ENCODE measurements at places on chromosomes 7 and 10. TPM values are rescaled to one million over a fixed set of nuclear protein-coding genes. Genes with fewer than 3 reads are reported as not detected.

Gene CHST3
- 0.02 TPM for total RNA-seq

DNA sequence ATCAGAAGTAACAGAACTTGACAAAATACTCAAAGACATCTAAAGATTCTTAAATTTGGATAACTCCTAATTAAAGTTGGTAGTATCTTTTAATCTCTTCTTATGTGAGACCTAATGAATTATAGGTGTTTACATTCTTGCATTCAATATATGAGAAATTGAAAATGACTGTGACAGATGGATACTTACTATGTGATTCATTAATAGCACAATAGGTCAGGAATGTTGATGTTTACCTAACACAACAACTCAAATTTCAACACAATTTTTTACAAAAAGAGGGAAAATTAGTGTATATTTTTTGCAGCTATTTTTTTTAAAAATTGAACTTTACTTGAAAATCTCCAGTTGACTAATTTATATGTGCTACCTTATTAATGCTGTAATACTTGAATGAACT, 31.7 kb upstream of the MCU start:
- no peak for DNase-seq

DNA sequence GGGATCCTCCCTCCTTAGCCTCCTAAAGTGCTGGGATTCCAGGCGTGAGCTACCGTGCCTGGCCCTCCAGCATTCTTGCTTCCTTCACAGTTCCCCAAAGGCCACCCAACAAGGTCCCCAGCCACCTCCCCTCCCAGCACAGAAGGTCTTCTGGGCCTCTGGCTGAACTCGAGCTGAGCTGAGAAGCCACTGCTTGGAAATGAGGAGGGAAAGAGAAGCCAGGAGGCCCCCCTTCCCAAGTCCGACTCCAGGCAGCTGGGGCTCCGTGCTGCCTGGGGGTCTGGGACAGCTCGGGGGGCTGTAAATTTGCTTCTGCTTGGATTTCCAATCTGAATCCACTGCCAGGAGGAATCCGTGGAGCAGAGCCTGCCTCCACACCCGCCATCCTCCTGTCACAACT, 5.5 kb upstream of the EPO start:
- DNase-seq: no peak

Gene MMRN2
- not detected for total RNA-seq

Gene PRKAR1B
- total RNA-seq: 32.5 TPM

DNA sequence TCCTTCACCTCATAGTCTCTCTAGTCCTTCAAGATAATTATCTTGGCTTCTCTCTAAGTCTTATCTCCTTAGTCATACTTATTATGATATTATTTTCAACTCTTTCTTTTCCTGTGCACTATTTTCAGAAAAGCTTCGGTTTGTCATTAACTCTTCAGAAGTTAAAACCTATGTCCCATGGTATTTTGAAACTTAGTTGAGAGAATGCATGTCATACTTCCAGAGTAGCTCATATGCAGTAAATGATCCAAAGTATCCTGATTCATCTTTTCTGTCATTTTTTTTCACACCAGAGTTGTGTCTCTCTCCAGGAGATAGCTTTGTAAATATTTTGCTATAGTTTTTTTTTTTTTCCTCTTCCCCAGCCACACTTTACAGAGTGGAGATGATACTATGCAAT, 1008.6 kb downstream of the NRG3 start:
- no peak for DNase-seq

Gene PHF14
- total RNA-seq: 30.1 TPM

DNA sequence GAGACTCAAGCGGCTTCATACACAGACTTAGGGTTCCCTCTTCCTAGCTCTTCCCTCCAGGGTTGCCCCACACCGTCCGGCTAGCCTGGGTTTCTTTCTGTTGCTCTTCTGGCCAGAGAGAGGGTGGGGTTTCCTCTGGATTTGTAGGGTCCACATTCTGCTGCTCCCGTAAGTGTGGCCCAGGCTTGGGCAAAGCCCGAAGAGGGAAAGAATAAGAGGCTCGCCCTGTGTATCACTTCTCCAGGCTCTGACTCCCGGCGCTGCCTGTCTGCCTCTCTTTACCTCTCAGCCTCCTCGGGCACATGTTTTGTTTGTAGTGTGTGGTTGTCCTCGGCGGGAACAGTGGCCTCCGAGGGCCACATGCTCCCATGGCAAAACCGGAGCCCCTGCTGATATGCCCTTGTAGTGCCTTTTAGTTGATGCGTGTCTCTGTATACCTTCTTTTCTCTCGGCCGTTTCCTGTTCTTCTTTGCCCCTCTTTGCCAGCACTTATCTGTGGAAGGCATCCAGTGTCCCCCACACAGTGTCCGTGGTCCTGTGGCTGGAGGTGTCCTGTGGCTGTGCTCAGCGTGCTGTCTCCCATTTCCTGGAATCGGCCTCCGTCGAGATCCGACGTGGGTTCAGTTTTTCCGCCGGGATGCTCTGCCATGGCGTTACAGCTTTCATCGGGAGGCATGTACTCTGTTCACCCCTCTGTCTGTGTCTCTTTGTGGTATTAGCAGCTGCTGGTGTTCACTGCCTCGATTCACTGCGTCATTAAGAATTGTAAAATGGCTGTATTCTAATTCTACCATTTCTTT, 102.9 kb downstream of the INPP5A start:
- DNase-seq: no peak

GRCh38 chr7:70855373-70855772, 276.6 kb upstream of the GALNT17 start:
- no peak for DNase-seq

DNA sequence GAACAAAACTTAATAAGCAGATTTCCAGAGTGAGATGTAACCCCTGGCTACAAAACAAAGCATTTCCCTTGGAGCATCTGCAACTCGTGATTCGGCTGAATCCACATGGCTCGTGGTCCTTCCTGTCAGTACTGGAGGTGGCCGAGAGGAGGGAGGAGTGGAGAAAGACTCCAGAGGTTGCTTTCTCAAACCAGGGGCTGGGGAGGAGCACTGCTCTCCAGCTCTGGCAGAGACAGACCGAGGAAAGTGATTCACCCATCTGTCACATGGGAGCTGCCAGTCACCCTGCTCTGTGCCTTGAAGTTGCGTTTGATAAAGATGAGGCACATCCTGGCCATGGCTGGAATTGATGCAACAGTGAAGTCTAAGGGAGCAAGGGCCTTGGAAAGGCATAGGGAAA, 72.7 kb downstream of the COL13A1 start:
- no peak for DNase-seq

- no peak for DNase-seq
Observed at GRCh38 chr7:158431941-158432347, 155.7 kb downstream of the PTPRN2 start.

Gene NKX1-2
- total RNA-seq: not detected

GRCh38 chr10:70619271-70620019, 16.9 kb upstream of the PRF1 start:
- no peak for DNase-seq

- no peak for DNase-seq
Observed at GRCh38 chr7:92296880-92297445, 51.2 kb downstream of the ANKIB1 start.

- DNase-seq: no peak
Observed at GRCh38 chr10:88174391-88174790, 311.0 kb downstream of the PTEN start.

GRCh38 chr7:33185786-33186185, 56.4 kb downstream of the BBS9 start:
- peak; percentile 22 for DNase-seq

DNA sequence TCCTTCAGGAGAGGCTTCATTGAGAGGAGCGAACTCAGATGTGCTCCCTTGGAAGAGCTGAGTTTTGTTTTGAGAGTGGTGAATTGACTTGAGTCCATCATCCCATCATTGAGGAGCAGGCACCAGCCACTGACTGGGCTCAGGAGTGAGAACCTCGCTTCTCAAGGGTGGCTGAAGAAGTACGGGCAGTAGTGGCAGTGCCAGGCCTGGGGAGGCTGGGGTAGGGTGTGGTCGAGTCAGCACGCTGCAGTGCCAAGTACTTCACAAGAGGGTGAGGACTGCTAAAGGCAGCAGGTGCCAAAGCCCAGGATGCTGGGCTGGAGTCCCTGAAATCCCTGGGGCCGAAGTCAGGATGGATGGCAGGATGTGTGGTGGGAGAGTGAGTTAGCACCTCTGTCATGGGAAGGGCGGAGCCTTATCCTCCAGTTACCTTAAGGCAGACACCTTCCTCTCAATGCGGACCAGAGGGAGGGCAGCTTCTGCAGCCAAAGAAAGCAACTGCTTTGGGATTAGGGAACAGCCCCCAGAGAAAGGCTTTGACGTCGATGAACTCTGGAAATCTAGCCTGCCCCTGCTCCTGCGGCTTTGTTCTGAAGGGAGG, 210.3 kb downstream of the CAMK1D start:
- no peak for DNase-seq

GRCh38 chr7:69817121-69817520, 218.8 kb downstream of the AUTS2 start:
- DNase-seq: no peak

Gene MICALL2
- total RNA-seq: 2.1 TPM

DNA sequence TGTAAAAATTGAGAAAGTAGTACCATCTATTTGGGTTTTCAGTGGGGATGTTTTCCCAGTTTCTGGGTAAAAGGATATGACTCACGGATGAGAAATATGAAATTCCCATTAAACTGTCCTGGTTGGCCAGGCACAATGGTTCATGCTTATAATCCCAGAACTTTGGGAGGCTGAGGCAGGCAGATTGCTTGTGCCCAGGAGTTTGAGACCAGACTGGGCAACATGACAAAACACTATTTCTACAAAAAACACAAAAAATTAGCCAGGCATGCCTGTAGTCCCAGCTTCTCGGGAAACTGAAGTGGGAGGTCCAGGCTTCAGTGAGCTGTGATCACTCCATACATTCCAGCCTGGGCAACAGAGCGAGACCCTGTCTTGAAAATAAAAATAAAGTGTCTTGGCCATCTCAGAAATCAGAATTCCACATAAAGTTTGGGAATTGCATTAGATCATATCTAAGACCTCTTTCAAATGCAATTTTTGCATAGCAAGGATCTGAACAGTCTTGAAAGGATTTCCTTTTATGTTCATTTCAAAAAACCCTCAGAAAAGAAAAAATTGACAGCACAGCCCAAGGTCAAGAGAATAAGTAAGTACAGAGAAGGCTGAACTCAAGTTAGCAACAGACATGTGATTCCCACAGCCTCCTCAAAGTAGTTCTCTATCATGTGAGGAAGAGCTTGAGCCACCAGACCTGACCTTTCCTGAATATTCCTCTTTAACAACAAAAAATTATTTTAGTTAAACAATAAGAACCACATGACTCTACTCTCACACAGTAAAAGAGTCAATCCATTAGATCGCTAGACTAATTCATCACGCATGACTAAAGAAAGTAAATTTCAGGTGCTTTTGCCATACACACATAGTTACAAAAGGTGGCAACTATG, 141.5 kb upstream of the CAV2 start:
- no peak for DNase-seq

- DNase-seq: no peak
Observed at GRCh38 chr7:151672716-151673115, 153.0 kb upstream of the RHEB start.

Gene SLC16A9
- 0.12 TPM for total RNA-seq

- DNase-seq: no peak
Observed at GRCh38 chr7:135389971-135390370, 119.9 kb downstream of the CNOT4 start.

DNA sequence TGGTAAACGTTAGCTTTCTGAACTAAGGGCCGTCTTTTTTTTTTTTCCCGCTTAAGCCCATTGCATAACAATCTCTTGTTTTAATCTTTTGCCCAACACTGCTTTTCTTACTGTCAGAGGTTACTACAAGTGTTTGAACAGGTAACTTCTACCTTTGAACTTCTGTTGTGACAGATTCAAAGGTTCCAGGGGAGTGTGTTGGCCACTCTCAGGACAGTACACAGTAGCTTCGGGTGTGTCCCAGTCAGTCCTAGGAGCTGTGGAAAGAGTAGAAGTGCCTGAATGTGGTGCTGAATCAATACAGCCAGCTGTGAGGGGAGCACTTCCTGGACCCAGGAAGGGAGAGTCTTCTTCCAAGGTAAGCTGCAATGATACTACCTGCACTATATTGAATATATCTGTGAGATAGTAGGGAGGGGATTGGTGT, at the start of gene ACSL5:
Gene ACSL5, plus strand, starts transcription at position 205 of the 427 bp plus-strand sequence. CDS start 20,831 bp downstream, outside the sequence.
- DNase-seq: no peak

- no peak for DNase-seq
Observed at GRCh38 chr7:94417901-94418300, 23.2 kb downstream of the COL1A2 start.

Gene KLF6
- 167 TPM for total RNA-seq

Gene AKR1C2
- total RNA-seq: not detected

GRCh38 chr10:1194161-1194560, 138.0 kb downstream of the WDR37 start:
- DNase-seq: no peak

Gene MOGAT3
- not detected for total RNA-seq

All from activated CD4-positive, alpha-beta T cell treated with anti-CD3 and anti-CD28 coated beads, Interleukin-2, amount 10 ng/mL, durations not matched to agents 7 days and 5 days (primary cell).